HuH-7.5 (cell line): ENCODE measurements at places on chromosomes 13 and 19.

- peak; percentile 12 for DNase-seq
These were observed 1.1 kb downstream of the RAB8A start for GRCh38 chr19:16112778-16113177.

GRCh38 chr13:66482836-66483235 is 747.3 kb downstream of the PCDH9 start:
- no peak for DNase-seq

DNA sequence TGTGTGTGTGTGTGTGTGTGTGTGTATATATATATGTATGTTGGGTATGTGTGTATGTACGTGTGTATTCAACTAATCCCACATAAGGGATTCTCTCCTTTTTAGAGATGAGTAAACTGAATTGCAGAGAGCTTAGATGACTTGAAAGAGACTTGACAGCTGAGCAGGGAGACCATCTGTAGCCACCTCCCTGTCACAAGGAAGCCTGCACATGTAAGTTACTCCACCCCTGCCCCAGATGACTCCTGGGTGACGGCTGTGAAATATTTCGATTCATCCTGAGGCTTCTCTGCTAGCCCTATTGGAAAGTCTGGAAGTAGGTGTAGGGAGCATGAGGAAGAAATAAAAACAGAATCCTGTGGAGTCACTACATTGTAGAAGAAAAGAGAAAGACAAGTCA is 480.4 kb downstream of the FOXO1 start:
- no peak for DNase-seq

DNA sequence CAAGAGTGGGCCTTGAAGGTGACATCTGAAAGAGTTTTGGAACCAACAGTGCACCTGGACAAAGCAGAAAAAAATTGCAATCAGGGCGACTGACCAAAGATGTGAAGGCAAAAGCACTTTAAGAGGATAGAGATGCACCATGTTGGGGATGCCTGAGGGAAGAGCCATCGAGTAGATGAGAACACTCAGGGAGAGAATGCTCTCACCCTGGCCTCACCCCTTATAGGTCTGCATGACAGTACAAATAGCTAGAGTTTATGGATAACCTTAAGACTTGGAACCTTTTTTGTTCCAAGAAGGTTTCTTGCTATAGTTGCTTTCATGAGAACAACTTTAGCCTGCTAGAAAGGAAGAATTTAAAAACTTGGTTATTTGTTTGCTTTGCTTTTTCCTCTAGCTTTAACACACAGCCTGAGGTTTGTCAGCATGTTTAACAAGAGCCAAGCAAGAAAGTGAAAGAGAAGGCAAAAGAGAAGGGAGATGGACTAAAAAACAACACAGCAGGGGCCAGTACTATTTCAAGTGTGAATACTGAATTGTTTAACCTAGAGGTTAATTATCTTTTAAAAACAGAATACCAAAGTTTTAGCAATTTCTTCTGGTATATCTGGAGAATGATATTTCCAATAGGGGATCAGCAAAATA is 418.9 kb downstream of the DIAPH3 start:
- no peak for DNase-seq

GRCh38 chr19:1507763-1508506 is 4.9 kb downstream of the ADAMTSL5 start:
- peak; percentile 100 for DNase-seq

- DNase-seq = no peak
These were observed 697.8 kb downstream of the DACH1 start for GRCh38 chr13:71169180-71169579.

DNA sequence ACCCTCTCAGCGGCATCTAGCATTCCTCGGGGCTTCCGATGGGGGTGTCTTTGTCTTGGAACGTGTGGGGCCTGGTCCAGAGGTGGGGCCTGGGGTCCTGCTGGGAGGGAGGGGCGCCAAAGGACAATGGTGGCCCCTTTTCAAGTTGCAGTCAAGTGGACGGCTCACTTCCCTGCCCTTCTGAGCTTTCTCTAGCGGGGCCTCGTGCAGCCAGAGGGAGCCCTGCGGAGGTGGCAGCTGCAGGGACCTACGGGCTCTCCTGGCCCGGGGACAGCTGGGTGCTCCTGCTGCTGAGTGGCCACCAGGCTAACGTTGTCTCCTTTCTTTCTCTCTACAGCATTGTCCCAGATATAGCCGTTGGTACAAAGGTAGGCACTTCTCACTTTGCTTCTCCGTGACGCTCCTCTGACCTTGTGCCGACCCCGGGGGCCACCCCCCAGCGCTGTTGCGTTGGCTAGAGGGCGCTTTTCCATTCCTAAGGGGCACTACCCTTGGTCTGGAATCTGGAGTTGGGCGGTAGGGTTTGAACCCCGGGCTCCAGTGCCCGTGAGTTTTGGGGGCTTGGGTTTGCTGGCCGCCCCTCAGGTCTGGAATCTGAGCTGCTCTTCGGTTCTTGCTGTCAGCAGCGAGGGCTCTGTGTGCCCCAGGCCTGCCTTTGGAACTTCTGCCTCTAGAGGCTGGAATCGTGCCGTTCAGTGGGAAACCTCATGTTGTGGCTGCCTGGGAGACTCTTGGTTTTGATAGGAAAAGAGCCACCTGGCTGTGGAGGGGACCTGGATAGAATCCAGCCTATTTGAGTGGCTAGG is 2.0 kb downstream of the PTBP1 start:
- peak; percentile 63 for DNase-seq

DNA sequence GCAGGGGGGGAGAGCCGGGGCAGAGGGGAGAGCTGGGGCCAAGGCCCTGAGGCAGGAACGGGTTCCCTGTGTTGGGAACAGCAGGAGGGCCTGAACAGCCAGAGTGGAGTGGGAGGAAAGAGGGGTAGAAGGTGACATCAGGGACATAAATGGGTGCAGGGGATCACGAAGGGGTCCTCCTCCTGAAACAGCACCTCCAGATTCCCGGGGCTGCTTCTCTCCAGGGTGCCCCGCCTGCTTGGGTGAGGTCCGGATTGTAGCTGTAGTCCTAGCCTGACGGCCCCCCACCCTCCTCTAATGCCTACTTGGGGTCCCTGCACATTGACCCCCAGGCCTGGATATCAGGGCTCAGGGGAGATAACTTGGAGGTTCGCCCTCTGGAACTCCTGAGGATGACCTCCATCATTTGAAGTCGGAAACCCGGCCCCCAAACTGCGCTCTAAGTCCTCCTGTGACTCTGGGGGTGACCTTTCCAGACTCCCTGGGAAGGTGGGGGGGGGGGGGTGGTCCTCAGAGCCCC is 473 bp upstream of the SCN1B start:
- DNase-seq = no peak

GRCh38 chr13:104764600-104764999 is 1698.4 kb upstream of the SLC10A2 start:
- DNase-seq = no peak

DNA sequence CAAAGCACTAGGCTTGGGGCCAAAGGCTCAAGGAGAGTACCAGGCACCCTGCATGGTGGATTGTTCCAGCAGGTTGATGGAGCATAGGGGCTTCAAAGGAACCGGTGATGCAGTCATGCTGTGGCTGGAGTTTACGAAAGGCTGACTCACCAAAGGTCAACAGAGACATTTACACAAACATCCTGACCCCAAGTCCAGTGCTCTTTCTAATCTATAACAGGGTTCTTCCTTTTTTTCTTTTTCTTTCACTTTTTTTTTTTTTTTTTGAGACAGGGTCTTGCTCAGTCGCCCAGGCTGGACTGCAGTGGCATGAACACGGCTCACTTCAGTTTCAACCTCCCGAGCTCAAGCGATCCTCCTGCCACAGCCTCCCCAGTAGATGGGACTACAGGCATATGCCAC is 35.6 kb upstream of the TPTE2 start:
- peak; percentile 67 for DNase-seq

GRCh38 chr19:55141696-55142095 is 7.3 kb downstream of the TNNT1 start:
- DNase-seq = peak; percentile 4

DNA sequence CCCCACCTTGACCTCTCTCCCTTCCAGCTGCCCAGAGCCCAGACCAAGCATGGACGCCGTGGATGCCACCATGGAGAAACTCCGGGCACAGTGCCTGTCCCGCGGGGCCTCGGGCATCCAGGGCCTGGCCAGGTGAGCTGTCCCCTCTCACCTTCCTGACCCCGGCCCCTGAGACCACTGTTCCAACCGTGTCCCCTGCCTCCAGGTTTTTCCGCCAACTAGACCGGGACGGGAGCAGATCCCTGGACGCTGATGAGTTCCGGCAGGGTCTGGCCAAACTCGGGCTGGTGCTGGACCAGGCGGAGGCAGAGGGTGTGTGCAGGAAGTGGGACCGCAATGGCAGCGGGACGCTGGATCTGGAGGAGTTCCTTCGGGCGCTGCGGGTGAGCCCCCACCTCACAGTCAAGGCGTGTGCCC is 312 bp downstream of the CAPS start:
- no peak for DNase-seq

GRCh38 chr13:96179309-96179708 is 89.4 kb downstream of the HS6ST3 start:
- DNase-seq = no peak

- peak; percentile 38 for DNase-seq
These were observed 17.2 kb upstream of the CFAP97D2 start for GRCh38 chr13:114161644-114162532.

- no peak for DNase-seq
These were observed at the start of gene DCT for GRCh38 chr13:94479616-94480015. Gene DCT, minus strand, starts transcription at chr13:94479682. Its CDS starts 427 bp downstream, at chr13:94479255.

DNA sequence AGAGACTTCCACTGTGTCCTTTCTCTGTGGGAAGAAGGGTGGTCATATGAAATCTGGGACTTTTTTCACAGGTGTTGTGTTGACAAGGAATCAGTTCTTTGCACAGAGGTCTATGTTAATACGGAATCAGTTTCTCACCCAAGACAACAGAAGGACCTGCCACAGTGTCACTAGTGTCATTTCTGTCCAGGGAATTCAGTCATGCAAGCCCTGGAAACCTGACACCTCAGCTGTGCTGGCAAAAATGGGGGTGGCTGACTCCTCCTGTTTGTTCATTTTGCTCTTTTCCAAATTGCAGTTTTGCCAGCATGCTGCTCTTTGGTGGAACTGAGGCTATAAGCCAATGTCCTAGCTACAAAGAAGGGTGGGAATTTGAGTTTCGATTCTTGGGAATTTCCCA is 49.8 kb upstream of the ESD start:
- DNase-seq = no peak

DNA sequence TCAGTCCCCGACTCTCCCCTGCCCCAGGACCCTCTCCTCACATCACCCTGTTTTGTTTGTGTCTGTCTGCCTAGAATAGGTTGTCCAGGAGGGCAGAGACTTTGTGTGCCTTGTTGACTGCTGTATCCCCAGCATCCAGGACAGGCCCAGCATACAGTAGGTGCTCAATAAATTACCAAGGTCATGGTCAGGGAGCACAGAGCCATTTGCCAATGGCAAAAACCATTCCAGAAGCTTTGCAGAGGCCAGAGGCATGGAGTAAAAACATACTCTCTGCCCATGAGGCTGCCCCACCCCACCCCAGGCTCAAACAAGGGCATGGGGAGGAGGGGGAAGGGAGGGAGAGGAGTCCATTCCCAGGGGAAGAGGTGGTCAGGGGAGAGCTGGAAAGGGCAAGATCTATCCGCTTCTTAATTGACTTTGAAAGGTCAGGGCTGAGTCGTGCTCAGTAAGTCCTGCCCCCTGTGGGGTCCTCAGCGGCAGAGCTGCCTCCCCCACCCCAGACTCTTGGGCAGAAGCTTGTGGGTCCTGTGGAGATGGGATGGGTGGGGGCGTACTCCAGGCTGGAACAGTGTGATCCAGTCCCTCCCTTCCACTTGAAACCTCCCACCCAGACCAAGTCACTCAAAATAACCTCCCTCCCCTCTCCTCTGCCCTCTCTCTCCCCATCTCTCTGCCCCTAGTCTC is 4.4 kb downstream of the GPR4 start:
- no peak for DNase-seq

GRCh38 chr13:102839462-102839861 is 6.4 kb upstream of the ERCC5 start:
- no peak for DNase-seq

DNA sequence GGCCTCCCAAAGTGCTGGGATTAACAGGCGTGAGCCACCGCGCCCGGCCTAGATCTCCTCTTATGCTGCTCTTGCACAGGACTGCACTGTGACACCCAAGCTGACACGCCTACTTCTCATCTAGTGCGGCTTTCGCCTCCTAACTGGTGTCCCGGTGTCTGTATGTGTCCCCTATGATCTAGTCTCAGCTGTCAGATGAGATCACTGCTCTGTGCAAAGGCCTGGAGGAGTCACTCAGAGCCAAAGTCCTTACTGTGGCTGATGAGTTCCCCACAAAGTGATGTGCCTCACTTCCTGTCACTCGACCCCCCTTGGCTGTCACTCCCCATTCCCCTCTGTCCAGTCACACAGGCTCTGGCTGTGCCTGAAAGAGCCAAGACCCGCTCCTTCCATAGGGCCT is 2.5 kb downstream of the ZNF556 start:
- DNase-seq = no peak

DNA sequence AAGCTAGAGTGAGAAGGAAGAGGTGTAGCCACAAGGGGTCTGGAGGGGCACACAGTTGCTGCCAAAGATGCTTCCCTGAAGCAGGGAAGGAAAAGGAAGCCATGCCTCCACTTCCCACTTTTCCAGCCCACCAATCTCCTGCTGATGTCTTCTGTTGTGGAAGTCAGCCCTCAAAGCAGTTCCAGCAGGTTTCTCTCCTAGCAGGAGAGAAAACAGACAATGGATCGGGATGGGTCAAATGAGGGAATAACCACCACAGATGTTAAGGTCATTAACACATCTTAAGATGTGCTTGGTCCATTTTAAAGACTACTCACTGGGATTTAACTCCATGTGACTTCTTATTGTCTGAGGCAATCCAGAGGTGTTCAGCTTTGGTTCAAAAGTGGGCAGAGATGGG is 284.1 kb upstream of the SOX21 start:
- DNase-seq = no peak

DNA sequence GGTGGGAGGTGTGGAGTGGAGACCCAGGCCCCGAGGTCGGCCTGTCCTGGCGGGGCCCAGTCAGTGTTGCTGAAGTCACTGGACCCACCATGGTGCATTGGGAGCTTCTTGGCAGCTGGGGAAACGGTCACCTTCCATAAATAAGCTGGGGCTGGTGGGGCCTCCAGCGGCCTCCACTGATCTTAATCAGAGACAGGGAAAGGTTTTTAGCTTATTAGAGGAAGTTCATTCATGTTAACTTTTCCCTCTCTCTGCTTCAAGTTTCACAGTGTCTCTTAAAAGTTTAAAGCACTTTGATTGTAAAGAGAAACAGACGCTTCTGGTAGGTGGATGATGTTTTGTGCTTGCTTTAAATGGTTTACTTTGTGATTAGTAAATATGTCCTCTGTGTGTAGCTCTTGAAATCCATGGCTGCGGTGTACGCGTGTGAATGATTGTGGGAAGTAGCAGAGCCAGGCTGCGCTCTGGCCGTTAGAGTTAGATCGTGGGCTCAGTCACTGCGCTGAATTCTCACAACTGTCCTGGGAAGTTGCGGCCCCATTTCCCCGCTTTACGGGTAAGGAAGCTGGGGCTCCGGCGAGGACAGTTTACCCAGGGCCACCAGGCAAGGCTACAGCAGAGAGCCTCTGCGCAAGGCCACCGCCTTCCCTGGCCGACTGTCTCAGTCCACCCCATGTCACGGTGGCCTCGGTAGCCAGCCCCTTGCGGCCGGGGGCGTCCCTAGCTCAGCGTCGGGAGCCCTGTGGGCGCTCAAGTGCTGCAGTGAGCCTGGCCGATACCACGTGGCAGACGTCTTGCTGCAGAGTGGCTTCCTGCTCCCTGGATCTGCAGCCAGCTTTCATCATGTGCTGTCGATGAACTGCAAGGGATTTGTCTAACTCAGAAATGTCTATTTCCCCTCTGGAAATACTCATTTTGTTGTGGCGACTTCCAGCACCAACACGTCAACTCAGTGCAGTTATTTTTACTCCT is 16.5 kb upstream of the NDUFS7 start:
- no peak for DNase-seq
